Thyroid gland (tissue), 4 donors: ENCODE measurements at places on chromosomes 2 and 18.

DNA sequence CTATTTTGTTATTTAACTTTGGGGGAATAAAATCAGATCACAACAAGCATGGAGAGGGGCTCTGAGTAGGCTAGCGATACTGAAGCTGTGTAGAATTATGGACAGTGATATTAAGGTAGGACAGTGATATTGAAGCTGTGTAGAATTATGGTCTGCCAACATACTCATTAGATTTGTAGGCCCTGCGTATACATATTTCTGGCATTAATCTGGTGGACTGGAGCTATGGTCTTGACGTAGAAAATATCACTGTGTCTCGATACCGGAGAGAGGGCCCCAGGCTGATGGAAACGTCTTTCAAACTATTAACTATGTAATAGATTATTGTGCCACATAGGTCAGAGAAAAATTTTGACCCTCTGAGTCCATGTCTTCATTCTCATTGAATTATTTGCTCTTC lies 511.4 kb downstream of the ADCYAP1 start:
- no peak for DNase-seq
- H3K36me3 ChIP-seq = no peaks in the 10 kb centered on the region
- H3K27me3 ChIP-seq = no peaks in the 10 kb centered on the region
- no peaks in the 10 kb centered on the region for H3K4me1 ChIP-seq

GRCh38 chr2:129458436-129458835 lies 521.0 kb upstream of the RAB6C start:
- no peaks in the 10 kb centered on the region for H3K27me3 ChIP-seq
- H3K36me3 ChIP-seq = no peaks in the 10 kb centered on the region
- no peak overlapping the region for H3K27ac ChIP-seq
- no peaks in the 10 kb centered on the region for H3K4me1 ChIP-seq
- H3K4me3 ChIP-seq = no peak overlapping the region

DNA sequence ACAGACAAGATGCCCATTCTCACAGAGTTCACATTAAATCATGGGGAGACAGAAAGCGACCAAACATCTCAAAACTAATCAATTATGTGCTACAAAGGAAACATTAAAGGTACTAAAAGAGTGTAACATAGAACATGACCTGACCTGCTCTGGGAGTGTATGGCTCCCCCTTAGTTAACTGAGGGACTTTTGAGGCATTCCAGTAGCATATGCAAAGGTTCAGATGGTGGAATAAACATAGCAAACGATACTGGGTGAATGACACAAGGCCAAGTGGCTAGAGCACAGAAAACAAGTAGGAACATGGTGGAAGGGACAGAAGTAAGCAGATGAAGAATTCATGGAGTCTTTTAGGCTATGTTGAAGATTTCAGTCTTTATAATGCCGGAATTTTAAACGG lies 11.9 kb downstream of the PPP3R1 start:
- no peaks in the 10 kb centered on the region for H3K27me3 ChIP-seq
- no peak overlapping the region for H3K27ac ChIP-seq
- no peak for DNase-seq
- peaks cover 69% of the 10 kb centered on the region for H3K4me1 ChIP-seq

DNA sequence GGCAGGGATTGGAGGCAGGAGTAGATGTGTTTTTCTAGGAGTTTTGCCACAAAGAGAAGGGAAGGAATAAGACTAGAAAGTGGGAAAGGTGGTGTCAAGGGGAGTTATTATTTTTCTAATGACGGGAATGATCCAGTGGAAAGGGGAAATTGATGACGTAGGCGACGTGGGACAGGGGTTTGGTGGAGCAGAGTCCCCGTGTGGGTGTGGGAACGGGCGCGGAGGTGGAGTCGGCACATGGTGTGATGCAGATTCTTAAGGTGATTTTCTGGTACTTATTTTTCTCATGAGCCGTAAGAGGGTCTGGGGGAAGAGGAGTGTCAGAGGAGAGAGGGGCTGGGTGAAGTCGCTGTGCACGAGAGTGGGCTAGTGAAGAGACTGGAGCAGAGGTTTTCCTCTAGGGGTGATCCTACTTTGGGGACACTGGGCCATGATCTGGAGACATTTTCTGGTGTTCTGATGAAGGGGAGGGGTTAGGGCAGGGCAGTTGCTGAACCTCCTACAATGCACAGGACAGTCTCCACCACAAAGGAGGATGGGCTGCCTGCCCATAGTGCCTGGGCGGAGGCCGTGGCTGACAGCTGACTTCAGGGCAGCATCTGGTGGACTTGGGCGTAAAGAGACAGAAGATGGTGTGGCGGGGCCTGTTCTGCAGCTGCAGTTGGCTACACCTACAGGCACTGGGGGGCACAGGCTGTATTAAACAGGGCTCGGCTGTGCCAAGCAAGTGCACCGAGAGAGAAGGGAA lies 30.0 kb downstream of the TRAF3IP1 start:
- H3K4me3 ChIP-seq = no peak overlapping the region
- H3K27me3 ChIP-seq = no peaks in the 10 kb centered on the region
- no peak overlapping the region for H3K27ac ChIP-seq
- H3K4me1 ChIP-seq = no peaks in the 10 kb centered on the region
- DNase-seq = no peak

DNA sequence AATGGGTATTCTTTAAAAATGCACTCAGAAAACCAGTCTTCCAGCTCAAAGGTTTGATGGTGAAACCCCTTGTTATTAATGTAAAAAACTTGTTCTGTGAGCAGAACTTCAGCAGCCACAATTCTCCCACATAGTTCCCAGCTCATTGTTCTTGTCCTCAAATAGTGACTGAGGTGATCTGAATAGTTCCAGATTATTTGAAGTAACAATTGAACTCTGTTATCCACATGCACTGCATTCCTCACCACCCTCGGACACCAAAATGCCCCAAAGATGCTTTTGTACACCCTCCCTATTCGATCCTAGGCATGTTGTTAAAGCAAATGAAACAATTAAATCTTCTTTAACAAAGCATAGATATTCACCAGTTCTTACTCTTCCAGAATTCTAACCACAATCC lies 2186.8 kb upstream of the CELF4 start:
- H3K27ac ChIP-seq = peak overlapping the region; percentile 36
- H3K4me3 ChIP-seq = no peak overlapping the region
- no peak for DNase-seq
- H3K36me3 ChIP-seq = no peaks in the 10 kb centered on the region
- no peaks in the 10 kb centered on the region for H3K27me3 ChIP-seq

DNA sequence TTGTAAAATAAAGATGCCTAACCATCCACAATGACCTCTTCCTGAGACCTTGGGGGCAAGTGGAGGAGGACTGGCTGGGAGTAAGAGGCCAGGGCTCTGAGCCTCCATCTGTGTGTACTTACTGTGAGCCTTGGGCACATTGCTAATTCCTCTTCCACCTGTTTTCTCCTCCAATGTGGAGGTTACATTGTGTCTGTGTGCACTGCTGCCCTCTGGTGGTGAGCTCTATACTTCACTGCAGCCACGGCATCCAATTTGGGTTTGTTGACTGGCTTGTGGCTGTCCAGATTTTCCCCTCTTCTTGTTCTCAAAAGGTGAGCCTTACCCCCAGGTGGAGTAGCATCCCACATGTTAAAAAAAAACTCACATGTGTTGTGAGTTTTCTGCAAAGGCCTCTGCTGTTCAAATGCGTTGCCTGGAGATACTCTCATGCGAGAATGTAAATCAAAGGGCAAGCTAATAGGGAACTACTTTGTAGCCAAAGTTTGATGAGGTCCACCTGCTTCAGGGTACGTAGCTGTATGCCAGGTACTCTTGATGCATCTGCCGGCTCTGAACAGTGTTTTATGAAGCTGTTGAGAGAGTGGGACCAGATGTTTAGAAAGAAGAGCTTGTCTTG lies 80.8 kb downstream of the APOB start:
- H3K27me3 ChIP-seq = no peaks in the 10 kb centered on the region
- H3K27ac ChIP-seq = no peak overlapping the region
- no peaks in the 10 kb centered on the region for H3K4me1 ChIP-seq
- no peak overlapping the region for H3K4me3 ChIP-seq
- peak; percentile 68 for DNase-seq
- no peaks in the 10 kb centered on the region for H3K36me3 ChIP-seq

DNA sequence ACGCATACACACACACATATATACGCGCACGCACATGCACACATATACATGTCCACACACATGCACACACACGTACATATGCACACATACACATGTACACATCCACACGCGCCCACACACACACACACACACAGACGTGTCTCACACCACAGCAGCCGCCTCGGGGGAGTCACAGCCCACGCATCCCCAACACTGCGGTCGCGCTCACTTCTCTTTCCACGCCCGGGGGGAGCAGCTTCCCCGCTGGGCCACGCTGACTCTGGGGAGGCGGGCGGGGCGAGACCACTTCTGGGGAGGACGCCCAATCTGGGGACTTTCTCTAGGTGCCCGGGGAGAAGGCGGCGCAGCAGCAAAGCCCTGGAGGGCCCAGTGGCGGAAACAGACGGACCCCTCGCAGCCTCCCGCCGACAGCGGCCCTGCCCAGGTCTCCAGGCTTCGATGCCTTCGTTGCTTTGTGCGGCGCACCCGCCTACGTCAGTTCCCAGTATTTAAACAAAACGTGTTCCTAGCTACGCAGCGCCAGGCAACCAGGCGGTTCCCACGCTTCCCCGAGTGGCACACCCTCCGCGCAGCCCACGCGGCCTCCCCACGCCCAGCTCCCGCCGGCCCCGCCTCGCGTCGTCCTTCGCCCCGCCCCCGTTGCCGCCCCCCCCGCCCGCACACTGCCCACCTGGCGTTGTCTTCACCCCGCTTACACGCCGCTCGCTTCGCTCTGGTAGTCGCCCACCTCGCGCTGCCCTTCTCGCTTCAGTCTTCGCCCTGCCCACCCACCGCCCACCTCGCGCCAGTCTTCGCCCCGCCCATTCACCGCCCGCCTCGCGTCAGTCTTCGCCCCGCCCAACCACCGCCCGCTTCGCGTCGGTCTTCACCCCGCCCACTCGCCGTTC lies 810 bp upstream of the RBFA start:
- peak overlapping the region; percentile 94 for H3K4me3 ChIP-seq
- H3K36me3 ChIP-seq = peaks cover 4% of the 10 kb centered on the region

DNA sequence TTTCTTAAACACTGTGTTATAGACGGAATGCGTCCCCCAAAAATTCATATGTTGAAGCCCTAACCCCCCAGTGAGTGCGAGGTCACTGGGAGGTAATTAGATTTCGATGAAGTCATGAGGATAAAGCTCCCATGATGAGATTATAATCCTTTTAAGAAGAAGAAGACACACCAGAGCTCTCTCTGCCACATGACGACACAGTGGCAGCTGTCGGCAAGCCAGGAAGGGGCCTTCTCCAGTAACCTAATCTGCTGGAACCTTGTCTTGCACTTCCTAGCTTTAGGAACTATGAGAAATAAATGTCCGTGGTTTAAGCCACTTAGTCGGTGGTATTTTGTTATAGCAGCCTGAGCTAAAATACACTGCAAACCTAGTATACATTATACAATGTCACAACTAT lies 12.3 kb downstream of the TMEM237 start:
- no peak overlapping the region for H3K4me3 ChIP-seq
- no peaks in the 10 kb centered on the region for H3K27me3 ChIP-seq
- no peak for DNase-seq
- H3K27ac ChIP-seq = no peak overlapping the region

- no peak for DNase-seq
- no peak overlapping the region for H3K27ac ChIP-seq
- no peaks in the 10 kb centered on the region for H3K36me3 ChIP-seq
- H3K27me3 ChIP-seq = no peaks in the 10 kb centered on the region
- no peak overlapping the region for H3K4me3 ChIP-seq
Measured at GRCh38 chr2:37457401-37457901, 113.0 kb downstream of the QPCT start.

- no peaks in the 10 kb centered on the region for H3K4me1 ChIP-seq
- H3K27me3 ChIP-seq = no peaks in the 10 kb centered on the region
- DNase-seq = no peak
- no peak overlapping the region for H3K27ac ChIP-seq
- H3K36me3 ChIP-seq = no peaks in the 10 kb centered on the region
- H3K4me3 ChIP-seq = no peak overlapping the region
Measured at GRCh38 chr2:67340133-67341011, 56.8 kb upstream of the ETAA1 start.

GRCh38 chr2:170582313-170582712 lies 132.8 kb upstream of the SP5 start:
- H3K27me3 ChIP-seq = no peaks in the 10 kb centered on the region
- H3K4me3 ChIP-seq = no peak overlapping the region
- DNase-seq = no peak
- H3K36me3 ChIP-seq = no peaks in the 10 kb centered on the region
- H3K4me1 ChIP-seq = no peaks in the 10 kb centered on the region

GRCh38 chr2:164840458-164840929 lies 1.1 kb downstream of the COBLL1 start:
- peak overlapping the region; percentile 96 for H3K27ac ChIP-seq
- H3K4me3 ChIP-seq = peak overlapping the region; percentile 71
- H3K27me3 ChIP-seq = no peaks in the 10 kb centered on the region
- H3K4me1 ChIP-seq = peaks cover 28% of the 10 kb centered on the region
- H3K36me3 ChIP-seq = no peaks in the 10 kb centered on the region

DNA sequence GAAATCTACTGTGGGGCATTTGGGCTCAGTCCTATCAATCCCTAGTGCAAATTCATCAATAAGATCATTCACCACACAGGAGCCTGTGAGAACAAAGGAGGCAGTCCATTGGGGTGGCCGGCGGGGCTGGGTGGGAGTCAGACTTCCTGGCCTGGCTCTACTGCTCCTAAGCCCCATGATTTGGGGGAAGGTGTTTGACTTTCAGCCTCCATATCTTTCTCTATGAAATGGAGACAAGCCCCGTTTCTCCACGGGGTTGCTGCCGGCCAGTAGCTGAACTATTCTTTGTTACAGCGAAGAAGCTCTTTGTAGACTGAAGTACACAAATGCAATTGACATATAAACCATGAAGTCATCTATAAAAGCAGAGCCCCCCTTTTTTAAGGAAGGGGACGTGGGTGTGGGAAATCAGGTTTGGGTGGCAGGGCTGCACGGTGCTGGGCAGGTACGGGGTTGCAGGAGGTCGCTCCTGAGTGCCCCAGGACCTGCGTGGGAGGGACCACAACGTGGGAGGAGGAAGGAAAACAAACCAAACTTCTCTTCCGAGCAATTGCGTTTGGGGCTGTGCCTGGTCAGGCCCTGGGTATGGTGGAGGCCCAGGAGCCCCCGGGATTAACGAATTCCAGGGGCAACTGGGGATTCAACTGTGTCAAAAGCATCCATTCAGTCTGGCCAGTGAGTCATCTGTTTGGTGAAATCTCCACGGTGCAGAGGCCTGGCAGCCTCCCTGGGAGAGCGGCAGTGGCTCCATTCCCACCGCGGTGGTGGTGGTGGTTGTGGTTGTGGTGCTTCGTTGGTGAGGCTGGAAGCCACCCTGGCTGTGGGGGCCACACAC lies 18.2 kb downstream of the FBLN7 start:
- no peaks in the 10 kb centered on the region for H3K36me3 ChIP-seq
- H3K27me3 ChIP-seq = no peaks in the 10 kb centered on the region

DNA sequence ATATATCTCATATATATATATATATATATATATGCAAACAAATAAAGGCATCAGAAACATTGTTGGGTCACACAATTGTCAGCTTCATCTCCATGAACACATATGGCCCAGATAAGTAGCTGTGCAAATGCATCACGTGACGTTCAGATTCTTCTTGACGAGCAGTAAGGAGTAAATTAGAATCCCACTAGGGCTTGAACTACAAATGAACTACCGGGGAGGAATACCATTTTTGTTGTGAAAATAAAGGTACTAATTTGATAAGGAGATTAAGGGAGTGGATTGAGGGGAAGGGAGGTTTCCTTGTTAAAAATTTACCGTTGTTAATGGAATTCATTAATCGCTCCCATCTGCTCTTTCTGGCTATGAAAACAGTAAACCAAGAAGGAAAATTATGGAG lies 186.5 kb upstream of the COPS8 start:
- H3K27ac ChIP-seq = no peak overlapping the region
- no peak for DNase-seq
- H3K27me3 ChIP-seq = no peaks in the 10 kb centered on the region
- no peaks in the 10 kb centered on the region for H3K4me1 ChIP-seq
